Liver (tissue), 10 donors: ENCODE measurements at places on chromosomes 3 and 15. TPM values are rescaled to one million over a fixed set of nuclear protein-coding genes. Genes with fewer than 3 reads are reported as not detected.

DNA sequence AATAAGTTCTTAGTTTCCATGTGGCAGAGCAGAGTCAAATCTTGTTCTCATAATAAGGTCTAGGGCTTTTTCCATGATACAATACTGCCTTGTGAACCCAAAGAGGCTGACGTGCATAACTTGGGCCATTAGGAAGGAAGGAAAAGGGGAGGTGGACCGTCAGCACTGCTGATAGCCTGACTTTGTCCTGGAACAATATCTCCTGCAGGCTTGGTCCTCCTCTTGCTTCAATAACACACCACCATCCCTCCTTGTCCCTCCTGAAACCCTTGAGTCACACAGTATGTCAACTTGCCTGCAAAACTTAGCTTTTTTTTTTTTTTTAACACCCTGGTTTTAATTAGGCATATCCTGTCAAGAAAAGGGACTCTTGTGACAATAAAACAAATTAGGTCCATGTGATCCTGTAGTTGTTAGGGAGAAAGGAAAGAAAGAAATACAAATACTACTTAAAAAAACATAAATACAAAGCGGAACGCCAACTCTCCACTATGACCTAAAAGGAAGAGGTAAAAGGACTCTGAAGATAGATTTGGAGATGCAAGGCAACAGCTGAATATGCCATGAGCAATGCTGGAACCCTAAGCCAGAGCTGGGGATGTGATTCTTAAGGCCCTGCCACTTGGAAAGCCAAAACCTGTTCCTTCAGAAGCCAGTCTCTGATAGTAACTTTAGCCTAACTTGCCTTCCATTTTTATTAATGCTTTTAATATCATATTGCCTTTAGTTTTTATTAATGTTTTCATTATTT, 67.0 kb downstream of the WWTR1 start:
- DNase-seq = no peak

DNA sequence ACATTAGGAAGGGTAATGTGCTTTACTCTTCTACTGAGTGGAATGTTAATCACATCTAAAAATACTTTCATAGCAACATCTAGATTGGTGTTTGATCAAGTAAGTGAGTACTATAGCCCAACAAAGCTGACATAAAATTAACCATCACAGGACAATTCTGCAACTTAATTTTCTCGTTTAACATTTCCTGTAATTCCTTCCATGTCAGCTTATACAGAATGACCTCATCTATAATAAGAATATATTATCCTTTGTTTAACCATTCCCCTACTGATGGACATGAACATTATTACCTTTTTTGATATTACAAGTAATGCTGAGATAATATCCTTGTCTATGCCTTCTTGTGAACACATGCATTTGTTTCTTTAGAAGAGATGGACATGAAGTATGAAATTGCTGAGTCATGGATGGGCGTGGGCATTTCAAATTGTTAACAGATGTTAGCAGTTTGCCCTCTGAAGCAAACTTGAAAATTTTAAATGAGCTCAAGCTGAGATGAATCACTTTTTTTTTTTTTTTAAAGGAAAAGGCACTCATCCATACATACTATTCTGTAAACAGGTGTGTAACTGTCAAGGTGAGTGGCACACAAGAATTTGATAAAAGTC, 85.1 kb downstream of the OXNAD1 start:
- DNase-seq = no peak

The ROPN1 gene
- not detected for total RNA-seq

The EPB42 gene
- total RNA-seq = 247 TPM

DNA sequence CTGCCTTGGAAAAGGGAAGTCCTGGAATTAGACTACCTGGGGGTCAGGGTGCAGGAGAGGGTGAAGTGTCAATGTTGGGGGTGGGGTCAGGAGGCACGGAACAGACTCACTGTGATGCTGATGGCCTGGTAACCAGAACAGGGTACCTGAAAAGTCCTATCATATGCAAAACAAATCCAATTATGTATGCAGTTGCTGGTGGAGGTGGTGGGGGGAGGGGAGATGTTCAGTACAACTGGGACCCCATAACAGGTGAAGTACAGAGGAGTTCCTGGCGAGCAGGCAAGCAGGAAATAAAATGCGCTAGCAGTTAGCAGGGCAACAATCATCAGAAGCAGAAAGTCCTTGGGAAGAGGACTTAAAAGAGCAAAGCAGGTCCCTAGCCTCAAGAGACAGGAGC, 4.2 kb upstream of the KATNBL1 start:
- no peak for DNase-seq

The TMCC1 gene
- total RNA-seq = 11.6 TPM

DNA sequence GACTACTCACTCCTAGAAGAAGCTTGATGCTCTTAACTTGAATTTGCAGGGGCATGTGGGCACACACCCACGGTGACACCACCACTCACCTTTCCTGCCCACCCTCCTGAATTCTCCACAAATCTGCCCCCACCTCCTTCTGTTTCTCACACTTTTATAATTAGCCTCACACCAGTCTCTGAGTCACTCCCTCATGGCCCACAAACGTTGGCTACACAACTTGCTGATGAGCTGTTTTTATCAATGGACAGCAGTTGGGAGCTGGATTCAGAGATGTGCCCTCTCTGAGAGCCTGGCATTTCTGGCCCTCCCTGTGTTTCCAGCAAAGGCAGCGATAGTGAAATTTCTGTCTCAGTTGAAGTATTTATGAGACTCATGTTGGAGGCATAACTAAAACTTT, 1.3 kb downstream of the COLQ start:
- no peak for DNase-seq
